ENCODE measurements at places on chromosomes 7 and 10.

GRCh38 chr10:97537186-97537869 lies 35.3 kb upstream of the ANKRD2 start:
- DNase-seq = no peak

- DNase-seq = peak; percentile 17
Observed at GRCh38 chr7:142153400-142153799, 41.9 kb downstream of the MGAM2 start.

DNA sequence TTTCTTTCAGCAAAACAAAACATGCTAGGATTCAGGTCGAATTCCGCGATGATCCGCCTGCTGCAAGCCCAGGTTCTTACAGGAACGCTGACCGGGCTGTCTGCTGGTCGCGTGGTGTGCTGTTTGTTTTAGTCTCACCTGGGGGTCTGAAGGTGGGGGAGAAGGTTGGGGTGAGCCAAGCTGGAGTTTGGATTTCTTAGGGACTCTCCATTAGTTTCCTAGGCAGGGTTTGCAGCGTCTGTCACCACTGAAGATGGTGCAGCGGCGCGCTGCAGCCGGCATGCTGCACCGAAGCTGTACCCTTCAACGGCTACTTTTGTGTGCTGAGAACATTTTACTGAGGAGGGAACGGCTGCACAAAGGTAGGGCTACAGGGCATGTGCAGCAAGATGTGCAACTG lies 48.7 kb downstream of the GCC1 start:
- DNase-seq = no peak

- no peak for DNase-seq
Observed at GRCh38 chr10:124997771-124998623, 56.1 kb downstream of the ZRANB1 start.

DNA sequence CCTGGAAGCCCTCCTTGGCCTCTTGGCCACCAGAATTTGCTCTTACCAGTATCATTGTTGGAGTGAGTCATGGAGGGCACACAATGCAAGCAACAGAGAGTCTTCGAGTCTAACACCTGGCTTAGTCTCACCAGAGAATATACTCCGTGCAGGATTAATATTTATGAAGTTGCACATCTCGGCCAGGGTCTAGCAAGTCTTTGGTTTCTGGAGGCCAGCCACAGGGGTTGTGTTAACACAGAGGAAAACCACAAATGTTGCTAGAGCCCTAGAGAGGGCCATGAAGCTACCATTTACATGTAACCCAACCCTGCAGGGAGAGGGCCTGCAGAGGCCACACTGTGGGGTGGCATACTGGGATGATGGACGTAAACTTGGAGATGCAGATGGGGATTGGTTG lies 71.8 kb downstream of the MTPN start:
- DNase-seq = no peak

GRCh38 chr10:113753020-113753692 lies 1.7 kb downstream of the PLEKHS1 start:
- no peak for DNase-seq

DNA sequence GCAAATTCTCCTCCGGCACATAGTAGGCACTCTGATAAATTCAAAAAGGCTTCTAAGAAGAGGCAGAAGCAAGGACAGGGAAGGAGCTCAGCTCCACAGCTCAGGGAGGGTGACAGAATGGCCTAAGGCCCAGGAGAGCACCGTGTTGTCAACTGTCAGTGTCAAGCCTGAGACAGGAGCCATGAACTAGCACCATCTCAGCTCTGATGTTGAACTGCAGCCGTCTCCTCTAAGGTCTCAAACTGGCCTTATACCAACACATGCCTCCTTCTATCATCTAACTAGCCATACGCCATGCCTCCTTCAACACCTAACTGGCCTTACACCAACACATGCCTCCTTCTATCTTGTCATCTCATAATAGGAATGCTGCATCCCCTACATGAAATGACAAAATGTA lies 73.0 kb downstream of the IGF2BP3 start:
- no peak for DNase-seq

GRCh38 chr7:128986609-128987008 lies 48.9 kb downstream of the IRF5 start:
- DNase-seq = no peak

- DNase-seq = no peak
Observed at GRCh38 chr10:15528859-15529239, 157.8 kb upstream of the FAM171A1 start.

Data from brain microvascular endothelial cell (primary cell).